ENCODE measurements at places on chromosomes 2 and 18.

DNA sequence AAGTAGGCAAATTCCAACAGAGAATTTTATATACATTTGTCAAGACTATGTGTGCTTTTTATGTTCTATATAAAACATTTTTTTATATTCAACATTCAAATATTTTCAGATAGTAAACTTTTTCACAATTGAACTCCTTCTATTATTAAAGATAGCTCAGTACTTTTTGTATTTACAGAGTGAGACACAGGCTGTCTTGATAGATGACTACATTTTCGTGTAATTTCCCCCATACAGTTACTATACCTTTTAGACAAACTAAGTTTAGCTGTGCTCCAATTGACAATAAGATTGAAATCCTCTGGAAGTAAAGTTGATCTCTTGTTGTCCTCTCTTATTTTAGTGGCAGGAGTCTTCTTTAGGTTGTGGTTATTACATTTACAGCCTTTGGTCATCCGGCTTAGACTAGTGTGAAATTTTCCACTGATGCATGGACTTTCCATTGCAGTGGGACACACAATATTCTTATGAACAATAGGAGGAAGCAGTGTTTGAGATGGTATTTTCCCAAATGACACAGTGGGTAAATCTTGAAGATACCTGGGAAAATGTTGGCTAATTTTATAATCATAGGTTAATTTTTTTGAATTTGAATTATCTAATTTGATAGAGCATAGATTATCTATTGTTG is 21.0 kb downstream of the ZSWIM2 start:
- no peak for DNase-seq

- no peak for DNase-seq
Observed at GRCh38 chr2:205408696-205409095, 273.6 kb upstream of the NRP2 start.

DNA sequence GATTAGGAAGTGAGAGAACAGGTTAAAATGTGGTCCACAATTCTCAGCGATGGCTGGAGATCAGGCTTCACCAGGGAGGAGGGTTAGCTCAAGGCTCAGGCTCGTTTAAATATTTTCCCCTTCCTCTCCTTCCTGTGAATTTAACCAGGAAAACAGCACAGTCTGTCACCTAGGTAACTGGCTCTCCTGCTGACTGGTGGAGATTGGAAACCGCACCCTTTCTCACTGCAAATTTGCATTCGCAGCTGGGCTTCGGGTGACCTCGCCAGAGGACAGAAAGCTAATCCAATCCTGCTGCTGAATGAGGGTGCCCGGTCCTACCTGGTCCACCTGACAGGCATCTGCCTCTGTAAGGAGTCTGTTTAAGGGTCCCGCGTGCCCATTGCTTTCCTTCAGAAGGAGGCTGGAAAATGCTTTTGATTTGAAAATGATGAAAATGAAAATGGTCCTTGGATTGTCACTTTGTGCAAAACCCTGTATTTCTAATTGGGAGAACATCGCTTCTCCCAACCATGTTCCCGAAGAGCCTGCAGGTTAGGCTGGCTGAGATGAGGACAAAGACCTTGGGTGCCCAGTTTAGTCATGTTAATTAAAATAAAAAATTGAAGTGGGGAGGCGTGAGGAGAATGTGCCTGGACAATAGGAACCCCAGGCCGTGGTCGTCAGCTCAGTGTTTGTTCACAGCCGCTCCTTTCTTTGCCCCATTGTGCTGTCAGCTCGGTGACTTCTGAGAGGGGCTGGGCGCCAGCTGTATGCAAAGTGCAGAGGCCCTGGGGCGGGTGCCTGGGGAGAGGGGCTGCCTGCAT is 43.4 kb upstream of the MTCL1 start:
- peak; percentile 65 for DNase-seq

DNA sequence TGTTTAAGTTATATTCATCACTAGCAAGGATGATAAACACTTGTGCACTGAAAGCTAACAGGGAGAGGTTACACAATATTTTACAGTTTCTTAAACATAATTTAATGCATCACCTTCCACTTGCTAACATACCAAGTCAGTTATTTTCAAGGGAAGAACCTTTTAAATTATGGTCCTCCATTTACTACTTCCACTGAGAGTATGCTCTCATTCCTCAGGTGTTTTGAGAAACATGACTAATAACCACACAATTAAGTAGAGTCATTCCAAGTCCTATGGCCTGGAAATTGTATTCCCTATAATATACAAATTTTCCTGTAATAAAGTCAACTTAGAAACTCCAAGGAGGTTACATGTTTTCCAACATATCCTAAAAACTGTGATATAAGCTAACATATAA is 152.3 kb upstream of the STON1 start:
- no peak for DNase-seq

GRCh38 chr2:6986301-6986911 is 69.2 kb downstream of the RNF144A start:
- no peak for DNase-seq

- DNase-seq: no peak
Observed at GRCh38 chr2:45588158-45588829, 22.8 kb downstream of the SRBD1 start.

DNA sequence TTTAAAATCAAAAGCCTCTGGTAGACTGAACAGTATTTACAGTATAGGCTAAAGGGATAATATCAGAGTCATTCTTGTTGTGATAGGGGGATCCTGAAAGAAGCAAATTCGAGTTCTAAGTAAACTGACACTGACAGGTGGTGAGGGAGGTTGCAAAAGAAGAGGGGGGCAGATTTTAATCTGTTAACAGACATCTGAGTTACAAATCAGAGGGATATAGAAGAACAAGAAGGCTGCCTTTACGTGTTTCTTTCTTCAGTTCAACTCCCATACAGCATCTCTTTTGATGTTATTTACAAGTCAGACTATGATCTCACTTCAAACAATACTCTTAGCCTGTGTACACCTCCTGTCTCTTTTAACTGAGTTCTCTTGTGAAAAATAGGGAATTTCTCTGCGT is 16.3 kb upstream of the ITGA4 start:
- DNase-seq: no peak

DNA sequence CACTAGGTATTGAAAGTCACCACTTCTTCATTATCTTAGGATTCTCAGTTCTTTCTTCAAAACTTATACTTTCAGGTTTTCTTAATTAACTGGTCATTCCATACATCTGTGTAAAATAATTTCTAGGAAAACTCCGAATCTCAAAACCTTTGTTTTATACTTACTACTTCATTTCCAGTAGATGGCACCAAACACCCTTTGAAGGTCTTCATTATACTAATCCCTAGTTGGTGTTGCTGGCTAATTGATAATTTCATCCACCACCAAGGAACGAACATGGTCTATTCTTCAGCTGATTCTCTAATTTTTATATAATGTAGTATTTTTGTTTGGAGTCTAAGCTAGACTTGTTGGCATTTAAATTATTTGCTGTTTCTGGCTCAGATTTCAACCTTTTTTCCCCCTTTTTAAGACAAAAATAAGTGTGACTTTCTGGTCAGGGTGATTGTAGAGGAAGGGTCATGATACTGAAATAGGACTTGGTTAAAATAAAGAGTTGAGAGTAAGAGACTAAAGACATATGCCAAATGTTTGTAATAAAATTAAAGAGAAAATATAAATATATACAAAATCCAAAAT is 2.8 kb upstream of the MXD1 start:
- DNase-seq: no peak

GRCh38 chr18:36298126-36298741 is 721 bp downstream of the FHOD3 start:
- DNase-seq: no peak

DNA sequence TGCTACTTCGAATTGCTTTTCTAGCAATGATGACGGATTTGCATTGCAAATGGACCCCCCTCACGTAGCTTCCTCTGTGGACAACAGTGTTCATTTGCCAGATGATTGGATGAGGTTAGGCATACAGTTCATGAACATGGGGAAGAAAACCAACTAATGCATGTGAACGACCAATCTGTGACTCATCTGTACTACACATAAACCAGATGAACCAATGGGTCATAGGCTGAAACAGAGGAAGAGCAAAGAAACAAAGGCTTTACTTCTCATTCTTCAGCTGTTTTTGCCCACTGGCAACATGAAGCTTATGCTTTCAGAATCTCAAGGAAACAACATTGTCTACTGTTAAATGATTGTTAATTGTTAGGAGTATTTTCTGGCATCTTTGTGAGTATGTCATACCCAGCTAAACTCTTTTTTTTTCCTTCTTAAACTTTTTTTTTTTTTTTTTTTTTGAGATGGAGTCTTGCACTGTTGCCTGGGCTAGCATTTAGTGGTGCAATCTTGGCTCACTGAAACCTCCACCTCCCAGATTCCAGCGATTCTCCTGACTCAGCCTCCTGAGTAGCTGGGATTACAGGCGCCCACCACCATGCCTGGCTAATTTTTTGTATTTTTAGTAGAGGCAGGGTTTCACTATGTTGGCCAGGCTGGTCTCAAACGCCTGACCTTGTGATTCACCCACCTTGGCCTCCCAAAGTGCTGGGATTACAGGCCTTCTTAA is 35.5 kb downstream of the EFEMP1 start:
- no peak for DNase-seq

GRCh38 chr2:112138159-112139032 is at the start of gene FBLN7:
FBLN7 (plus strand) TSS chr2:112138385; CDS start chr2:112138656, 271 bp downstream.
- DNase-seq: no peak
